ENCODE measurements at places on chromosomes 13 and 19. TPM values are rescaled to one million over a fixed set of nuclear protein-coding genes. Genes with fewer than 3 reads are reported as not detected.

Gene SHD
- total RNA-seq, result not detected

Gene CEACAM7
- not detected for total RNA-seq

Gene FOXA3
- total RNA-seq, result 10.6 TPM

Gene ADGRE2
- 1.2 TPM for total RNA-seq

Gene IZUMO4
- 2.5 TPM for total RNA-seq

Gene KLHL26
- total RNA-seq, result 9.9 TPM

Gene MYO1F
- total RNA-seq, result 168 TPM

Gene VSTM1
- not detected for total RNA-seq

Gene LRRC4B
- 2.0 TPM for total RNA-seq

Gene SMIM17
- total RNA-seq, result not detected

Gene TMIGD2
- total RNA-seq, result 2.5 TPM

Gene SLC6A16
- total RNA-seq, result not detected

Gene KLK11
- 1.9 TPM for total RNA-seq

Gene U2AF2
- total RNA-seq, result 156 TPM

Gene PRX
- 3.4 TPM for total RNA-seq

Gene CCDC106
- total RNA-seq, result 17.3 TPM

Gene NCR1
- not detected for total RNA-seq

Gene ZNF296
- 2.1 TPM for total RNA-seq

Gene ADPRHL1
- not detected for total RNA-seq

Gene ZNF266
- 57.9 TPM for total RNA-seq

Gene ZNF112
- total RNA-seq, result 8.2 TPM

Gene SPACA4
- total RNA-seq, result not detected

Gene OR4F17
- not detected for total RNA-seq

Gene POLD1
- 26.1 TPM for total RNA-seq

Gene PRKCG
- total RNA-seq, result 0.47 TPM

Gene FKRP
- total RNA-seq, result 18.6 TPM

Gene TTYH1
- 0.35 TPM for total RNA-seq

Gene ZNF100
- 8.7 TPM for total RNA-seq

Gene AMH
- not detected for total RNA-seq

Gene ATP8A2
- total RNA-seq, result 11.6 TPM

Gene USP12
- 29.7 TPM for total RNA-seq

Gene ERICH6B
- total RNA-seq, result not detected

Gene KASH5
- total RNA-seq, result not detected

Gene NLRP9
- total RNA-seq, result not detected

Gene CDX2
- 33.0 TPM for total RNA-seq

Data from Peyer's patch (tissue), 4 donors.